ENCODE measurements at places on chromosomes 4 and X. TPM values are rescaled to one million over a fixed set of nuclear protein-coding genes. Genes with fewer than 3 reads are reported as not detected.

The HOPX gene
- 25.0 TPM for polyA plus RNA-seq

The ETDA gene
- polyA plus RNA-seq: not detected

The BCLAF3 gene
- polyA plus RNA-seq: 3.2 TPM

The RNF4 gene
- polyA plus RNA-seq: 10.6 TPM

The SSX2 gene
- polyA plus RNA-seq: not detected

The OTUD6A gene
- not detected for polyA plus RNA-seq

The MAGEC2 gene
- polyA plus RNA-seq: not detected

The CHIC2 gene
- 5.9 TPM for polyA plus RNA-seq

The SOD3 gene
- polyA plus RNA-seq: 15.0 TPM

The CMC4 gene
- polyA plus RNA-seq: 53.0 TPM

The HTR2C gene
- polyA plus RNA-seq: not detected

The CA5B gene
- 0.50 TPM for polyA plus RNA-seq

The PNMA5 gene
- not detected for polyA plus RNA-seq

The CYSLTR1 gene
- 0.42 TPM for polyA plus RNA-seq

The USP46 gene
- polyA plus RNA-seq: 26.2 TPM

The VEGFC gene
- polyA plus RNA-seq: 7.3 TPM

The GPR119 gene
- not detected for polyA plus RNA-seq

The ARMCX2 gene
- 14.0 TPM for polyA plus RNA-seq

The RAP1GDS1 gene
- polyA plus RNA-seq: 26.6 TPM

The OPRPN gene
- polyA plus RNA-seq: not detected

The GLOD5 gene
- not detected for polyA plus RNA-seq

The SPARCL1 gene
- polyA plus RNA-seq: 400 TPM

The USP26 gene
- polyA plus RNA-seq: not detected

The STOX2 gene
- polyA plus RNA-seq: 6.2 TPM

The TCEAL3 gene
- 37.7 TPM for polyA plus RNA-seq

The TRIML2 gene
- not detected for polyA plus RNA-seq

The TBC1D14 gene
- polyA plus RNA-seq: 32.0 TPM

The RHOH gene
- polyA plus RNA-seq: 0.35 TPM

The UGT2A1 gene
- polyA plus RNA-seq: not detected

The CENPE gene
- 0.17 TPM for polyA plus RNA-seq

The ZNF711 gene
- 0.65 TPM for polyA plus RNA-seq

The CENPVL3 gene
- polyA plus RNA-seq: not detected

The GAGE10 gene
- not detected for polyA plus RNA-seq

The PAGE4 gene
- not detected for polyA plus RNA-seq

The TLR10 gene
- polyA plus RNA-seq: not detected

The DSPP gene
- not detected for polyA plus RNA-seq

The TMEM150C gene
- 11.3 TPM for polyA plus RNA-seq

The MAOA gene
- 104 TPM for polyA plus RNA-seq

The F8A2 gene
- not detected for polyA plus RNA-seq

The FOXO4 gene
- polyA plus RNA-seq: 23.2 TPM

The F9 gene
- not detected for polyA plus RNA-seq

The ZAR1 gene
- not detected for polyA plus RNA-seq

The ATP2B3 gene
- not detected for polyA plus RNA-seq

The C4orf46 gene
- polyA plus RNA-seq: 2.8 TPM

The TMEM187 gene
- polyA plus RNA-seq: 7.0 TPM

The SYN1 gene
- 20.5 TPM for polyA plus RNA-seq

The ATOH1 gene
- polyA plus RNA-seq: not detected

The XAGE2 gene
- not detected for polyA plus RNA-seq
